ENCODE measurements at places on chromosomes 1 and 21.

DNA sequence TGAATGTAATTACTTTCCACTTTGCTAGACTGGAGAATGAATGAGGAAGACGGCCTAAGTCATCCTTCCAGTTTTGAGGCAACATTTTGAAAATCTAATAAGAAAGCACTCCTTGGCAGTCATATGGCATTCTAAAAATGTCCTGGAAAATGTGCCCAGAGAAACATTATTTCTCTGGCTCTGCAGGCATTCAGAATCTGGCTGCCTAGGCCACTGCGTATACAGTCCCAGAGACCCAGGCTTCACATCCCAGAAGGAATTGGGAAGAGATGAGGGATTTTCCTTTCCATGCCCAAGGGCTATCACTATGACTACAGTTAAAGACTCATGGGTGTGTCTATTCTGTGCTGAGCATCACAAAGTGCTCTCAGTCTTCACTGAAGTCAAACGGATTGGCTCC, 92.9 kb downstream of the BEND5 start:
- no peak for DNase-seq

- no peak for DNase-seq
Measured at GRCh38 chr1:36570478-36571060, 87.9 kb upstream of the CSF3R start.

DNA sequence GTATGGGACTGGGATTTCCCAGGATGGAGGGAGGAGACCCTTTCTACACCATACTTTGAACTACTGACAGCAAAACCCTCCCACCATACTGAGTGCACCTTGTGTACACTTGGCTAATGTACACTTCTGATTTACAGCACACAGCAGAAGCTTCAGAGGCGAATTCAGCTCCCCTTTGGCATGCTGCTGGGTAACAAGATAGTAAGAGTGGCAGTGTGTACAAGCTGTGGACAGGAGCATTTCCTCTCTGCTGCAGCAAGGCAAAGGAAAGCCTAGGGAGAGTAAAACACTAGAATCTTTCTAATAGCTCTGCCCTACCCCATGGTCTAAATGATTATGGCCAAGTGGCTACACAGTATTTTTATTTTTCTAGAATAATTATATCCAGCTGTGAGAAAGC, 83.9 kb upstream of the ARTN start:
- DNase-seq, result no peak

- DNase-seq, result no peak
Measured at GRCh38 chr1:208007319-208007937, 96.5 kb upstream of the CD34 start.

GRCh38 chr21:33680870-33681269, 38.6 kb downstream of the ITSN1 start:
- no peak for DNase-seq

DNA sequence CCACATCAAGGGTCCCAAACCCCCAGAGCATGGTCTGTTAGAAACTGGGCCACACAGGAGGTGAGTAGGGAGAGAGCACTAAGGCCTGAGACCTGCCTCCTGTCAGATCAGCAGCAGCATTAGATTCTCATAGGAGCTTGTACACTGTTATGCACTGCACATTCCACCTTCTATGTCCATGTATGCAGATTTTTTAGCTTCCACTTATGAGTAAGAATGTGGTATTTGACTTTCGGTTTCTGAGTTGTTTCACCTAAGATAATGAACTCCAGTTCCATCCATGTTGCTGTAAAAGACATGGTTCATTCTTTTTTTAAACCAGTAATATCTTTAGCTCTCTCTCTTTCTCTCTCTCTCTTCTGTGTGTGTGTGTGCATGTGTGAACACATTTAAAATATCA, 663 bp upstream of the GBP6 start:
- no peak for DNase-seq

- no peak for DNase-seq
Measured at GRCh38 chr1:181100015-181100905, 11.8 kb downstream of the IER5 start.

DNA sequence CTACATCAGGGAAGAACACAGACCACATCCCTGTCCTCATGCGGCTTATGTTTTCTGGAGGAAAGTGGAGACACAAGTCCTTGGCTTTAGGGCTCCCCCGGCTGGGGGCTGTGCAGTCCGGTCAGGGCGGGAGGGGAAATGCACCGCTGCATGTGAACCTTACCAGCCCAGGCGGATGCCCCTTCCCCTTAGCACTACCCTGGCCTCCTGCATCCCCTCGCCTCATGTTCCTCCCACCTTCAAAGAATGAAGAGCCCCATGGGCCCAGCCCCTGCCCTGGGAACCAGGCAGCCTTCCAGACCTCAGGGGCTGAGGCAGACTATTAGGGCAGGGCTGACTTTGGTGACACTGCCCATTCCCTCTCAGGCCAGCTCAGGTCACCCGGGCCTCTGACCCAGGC, 45.5 kb downstream of the TNNT2 start:
- no peak for DNase-seq

DNA sequence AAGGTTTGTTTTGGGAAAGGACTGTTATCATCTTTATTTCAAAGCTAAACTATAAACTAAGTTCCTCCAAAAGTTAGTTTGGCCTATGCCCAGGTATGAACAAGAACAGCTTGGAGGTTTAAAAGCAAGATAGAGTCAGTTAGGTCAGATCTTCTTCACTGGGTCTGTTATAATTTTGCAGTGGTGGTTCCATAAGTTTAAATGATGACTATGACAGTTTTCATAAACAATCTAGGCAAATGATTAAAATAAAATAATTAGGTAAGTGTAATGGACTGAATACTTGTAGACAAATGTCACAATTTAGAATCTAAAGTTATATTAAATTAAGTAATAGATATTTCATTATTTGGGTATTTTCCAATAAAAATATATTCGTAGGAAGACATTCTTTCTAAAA, 21.4 kb upstream of the PLA2G5 start:
- DNase-seq, result no peak

DNA sequence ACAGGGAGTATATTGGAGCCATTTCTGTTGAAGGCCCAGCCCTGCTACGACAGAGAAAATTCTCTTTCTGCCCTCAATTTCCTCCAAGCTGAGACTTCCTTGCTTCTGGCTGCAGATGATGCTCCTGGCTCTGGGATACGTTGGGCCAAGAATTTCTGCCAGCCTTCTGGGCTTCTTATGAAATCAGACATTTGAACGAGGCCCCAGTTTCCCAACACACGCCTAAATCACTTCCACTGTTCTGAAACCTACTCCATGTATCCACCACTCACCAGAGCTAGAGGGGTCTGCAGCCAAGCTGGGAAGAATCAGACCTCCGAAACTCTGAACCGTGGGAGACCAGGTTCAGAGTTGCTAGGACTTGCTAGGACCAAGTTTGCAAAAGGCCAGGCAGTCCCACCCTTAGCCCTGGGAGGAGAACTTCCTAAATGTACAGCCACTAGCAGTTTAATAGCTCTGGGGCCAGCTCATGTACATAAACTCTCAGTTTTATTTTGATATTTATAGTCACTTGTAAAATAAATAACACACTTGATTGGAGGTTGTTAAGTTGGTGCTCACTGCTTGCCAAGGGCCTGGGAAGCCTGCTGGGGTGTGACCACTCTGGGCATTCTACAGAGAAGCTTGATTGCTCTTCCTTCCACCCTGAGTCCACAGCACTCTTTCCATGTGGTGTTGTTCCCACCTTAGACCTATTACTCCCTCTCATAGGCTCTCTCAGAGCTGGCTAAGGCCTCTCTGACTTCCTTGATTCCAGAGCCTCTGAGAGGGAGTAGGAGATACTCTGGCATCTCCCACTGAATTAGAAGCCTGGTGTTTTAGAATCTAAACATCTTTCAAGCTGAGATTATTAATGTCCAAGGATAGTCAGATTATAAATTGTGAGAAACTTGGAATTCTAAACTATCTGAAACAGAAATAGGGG, 83.4 kb upstream of the TRABD2B start:
- DNase-seq, result no peak

DNA sequence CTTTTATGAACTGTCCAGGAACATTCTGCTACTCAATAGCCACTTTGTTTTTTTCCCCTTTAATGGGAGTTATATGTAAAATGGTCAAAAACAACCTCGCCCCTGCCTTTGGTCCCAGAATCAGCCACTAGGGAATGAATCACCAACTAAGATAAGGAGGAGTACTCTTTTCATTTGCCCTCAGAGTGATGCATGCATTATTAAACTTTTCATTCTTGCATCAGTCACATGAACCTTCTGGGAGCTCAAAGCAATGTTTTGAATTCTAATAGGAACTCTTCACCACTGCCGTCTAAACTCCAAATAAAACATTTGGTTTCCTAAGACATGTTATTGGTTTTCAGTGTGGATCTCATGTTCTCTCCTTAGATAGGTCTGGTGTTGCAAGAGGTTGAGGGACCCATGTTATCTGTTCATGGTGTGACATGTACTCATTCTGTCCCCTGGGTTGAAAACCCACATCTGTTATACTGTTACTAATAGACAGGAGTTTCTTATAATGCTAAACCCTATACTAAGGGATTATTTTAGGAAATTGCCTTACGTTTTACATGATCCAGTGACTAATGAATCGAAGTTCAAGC, 17.8 kb upstream of the HSD17B7 start:
- no peak for DNase-seq

- no peak for DNase-seq
Measured at GRCh38 chr1:245074232-245074747, 80.5 kb upstream of the KIF26B start.

- peak; percentile 22 for DNase-seq
Measured at GRCh38 chr1:64268653-64269557, 65.5 kb downstream of the UBE2U start.

GRCh38 chr1:39757501-39757900, 13.6 kb downstream of the OXCT2 start:
- no peak for DNase-seq

- no peak for DNase-seq
Measured at GRCh38 chr1:12715896-12716437, at the start of gene AADACL3. Gene AADACL3, plus strand, starts transcription at chr1:12716110. Its CDS starts 67 bp downstream, at chr1:12716177.

DNA sequence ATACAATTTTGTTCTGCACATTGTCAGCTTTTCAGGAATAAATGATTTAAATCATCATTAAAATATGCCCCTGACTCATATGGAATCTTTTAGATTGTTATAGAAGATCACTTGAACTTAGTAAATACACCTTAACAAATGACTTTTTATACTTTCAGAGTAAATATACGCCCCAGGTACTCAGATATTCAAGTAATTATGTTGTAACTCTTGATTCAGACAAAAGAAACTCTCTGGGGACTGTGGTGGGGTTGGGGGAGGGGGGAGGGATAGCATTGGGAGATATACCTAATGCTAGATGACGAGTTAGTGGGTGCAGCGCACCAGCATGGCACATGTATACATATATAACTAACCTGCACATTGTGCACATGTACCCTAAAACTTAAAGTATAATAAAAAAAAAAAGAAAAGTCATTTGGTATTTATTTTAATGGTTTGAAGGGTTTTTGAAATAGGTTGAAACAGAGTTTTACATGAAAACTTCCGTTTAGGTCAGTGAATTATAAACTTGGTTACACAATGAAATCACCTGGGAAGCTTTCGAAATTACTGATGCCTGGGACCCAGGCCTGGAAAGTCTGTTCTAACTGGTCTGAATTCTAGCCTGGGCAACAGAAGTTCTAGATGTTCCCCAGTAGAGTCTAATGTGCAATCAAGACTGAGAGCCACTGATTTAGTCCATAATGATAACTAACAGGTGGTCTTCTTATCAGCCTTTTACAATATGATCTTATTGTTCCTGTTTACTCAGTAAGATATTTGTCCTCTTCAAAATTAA, 320.5 kb upstream of the NR5A2 start:
- no peak for DNase-seq

DNA sequence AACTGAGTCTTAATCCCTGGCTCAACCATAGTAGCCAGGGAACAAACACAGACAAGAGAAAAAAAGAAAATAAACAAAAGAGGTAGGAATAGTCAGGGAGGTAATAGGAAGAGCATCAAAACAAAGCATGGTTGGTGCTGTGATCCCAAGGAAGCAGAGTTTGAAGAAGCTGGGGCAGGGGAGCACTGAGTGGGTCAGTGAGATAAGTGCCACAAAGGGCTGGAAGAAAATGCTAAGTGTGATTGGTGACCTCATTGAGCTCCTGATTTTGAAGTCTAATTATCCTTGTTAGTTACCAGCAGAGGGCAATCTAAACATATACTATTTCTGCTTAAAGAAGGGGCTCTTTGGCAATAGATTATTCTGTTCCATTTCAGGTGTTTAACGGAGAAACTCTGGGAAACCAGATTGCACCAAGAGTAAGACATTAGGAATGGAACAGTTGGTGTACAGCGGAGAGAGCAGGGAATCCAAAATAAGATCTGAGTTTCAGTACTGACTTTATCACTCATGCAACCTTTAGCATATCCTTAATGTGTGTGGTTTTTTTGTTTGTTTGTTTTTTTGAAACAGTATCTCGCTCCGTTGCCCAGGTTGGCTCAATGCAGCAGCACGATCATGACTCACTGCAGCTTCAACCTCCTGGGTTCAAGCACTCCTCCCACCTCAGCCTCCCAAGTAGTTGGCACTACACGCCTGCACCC, 30.7 kb upstream of the KIAA1614 start:
- no peak for DNase-seq

- no peak for DNase-seq
Measured at GRCh38 chr1:61399199-61399598, 316.8 kb downstream of the NFIA start.

GRCh38 chr21:33797565-33797964, 118.0 kb downstream of the ATP5PO start:
- DNase-seq, result no peak

DNA sequence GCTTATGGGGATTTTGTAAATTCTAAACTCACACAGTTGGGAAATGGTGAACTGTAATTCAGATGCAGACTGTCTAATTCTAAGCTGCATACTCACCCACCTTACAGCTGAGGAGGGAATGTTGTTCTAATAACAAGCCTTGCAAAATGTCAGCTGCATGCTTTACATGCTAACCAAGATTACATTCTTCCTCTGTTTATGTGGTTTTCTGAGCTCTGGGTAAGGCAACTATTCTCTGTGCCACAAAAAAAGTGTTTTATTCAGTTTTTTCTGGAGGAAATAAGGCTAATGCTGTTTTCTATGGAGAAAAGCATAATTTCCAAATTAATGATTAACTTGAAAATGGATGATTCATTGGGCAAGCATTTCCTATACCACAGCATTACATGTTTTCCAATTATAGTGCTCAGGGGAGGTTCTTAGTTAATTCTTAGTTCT, 64.9 kb downstream of the RGS13 start:
- no peak for DNase-seq

DNA sequence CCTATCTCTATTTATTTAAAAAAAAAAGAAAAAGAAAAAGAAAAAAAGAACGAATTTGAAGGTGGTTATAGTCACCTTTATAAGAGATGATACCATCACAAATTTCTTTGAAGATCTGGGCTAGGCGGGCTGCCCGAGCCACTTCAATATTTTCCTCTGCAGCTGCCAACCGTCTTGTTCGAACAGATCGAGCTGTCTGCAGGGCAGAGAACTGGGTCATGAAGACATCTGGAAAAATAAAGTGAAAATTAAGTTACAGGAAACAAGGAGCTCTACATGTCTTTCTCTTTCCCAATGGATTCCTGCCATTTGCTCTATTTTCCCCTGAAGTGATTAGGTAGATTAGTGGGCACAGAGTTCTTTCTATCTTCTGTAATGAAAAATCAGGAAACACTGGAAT, 31.9 kb downstream of the RUSC1 start:
- DNase-seq, result no peak
